ENCODE measurements at places on chromosomes 2 and 18.
A peak's percentile ranks its signal among the peaks of the same experiment; 100 is the strongest.

DNA sequence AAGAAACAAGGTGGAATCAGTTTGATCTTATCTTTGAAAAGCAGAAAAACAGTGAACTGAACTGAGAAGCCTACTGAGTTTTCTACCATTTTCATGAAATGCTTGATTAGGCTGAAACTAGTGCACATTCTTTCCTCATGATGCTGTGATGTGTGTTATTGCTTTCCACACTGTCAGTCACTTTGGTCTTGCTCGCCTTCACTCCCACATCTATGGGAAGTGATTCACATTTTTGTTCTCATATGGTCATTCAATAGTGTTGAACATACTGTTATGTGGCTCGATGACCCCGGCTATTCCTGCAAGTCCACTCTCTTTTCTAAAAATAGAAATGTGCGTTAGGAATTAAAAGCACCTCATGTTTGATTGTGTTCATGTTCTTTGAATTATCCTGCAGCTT lies 129.7 kb downstream of the TGIF1 start:
- DNase-seq: no peak

- no peak for DNase-seq
Measured at GRCh38 chr2:129469389-129469788, 510.1 kb upstream of the RAB6C start.

DNA sequence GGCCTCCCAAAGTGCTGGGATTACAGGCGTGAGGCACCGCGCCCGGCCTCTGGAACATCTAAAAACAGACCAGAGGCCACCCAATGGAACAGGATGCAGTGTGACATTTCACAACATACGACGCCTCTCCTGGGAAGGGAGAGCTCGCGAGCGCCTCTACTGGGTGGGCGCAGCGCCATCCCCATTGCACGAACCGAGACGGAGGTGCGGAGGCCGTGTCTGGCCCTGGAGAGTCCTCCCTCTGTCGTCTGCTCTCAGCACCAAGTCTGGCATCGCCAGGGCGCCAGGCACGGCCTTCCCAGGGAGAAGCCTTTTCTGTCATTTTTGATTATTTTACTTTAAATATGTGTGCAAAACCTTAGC lies 9.4 kb upstream of the GBX2 start:
- peak; percentile 87 for DNase-seq

DNA sequence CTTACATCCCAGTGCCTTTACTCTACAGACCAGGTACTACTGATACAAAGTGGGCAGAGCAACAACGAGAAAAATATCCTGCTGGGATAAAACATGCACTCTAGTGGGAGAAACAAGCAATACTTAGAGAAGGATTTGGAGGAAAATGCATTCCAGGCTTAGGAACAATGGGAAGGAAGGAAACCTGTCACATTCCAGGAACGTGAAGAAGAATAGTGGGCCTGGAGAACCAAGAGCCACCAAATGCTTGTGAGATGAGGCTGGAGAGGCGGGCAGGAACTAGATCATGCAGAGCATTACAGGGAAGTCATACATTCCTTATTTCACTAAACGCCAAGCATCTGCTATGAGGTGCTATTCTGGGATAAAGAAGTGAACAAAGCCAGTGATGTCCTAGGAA lies 342.3 kb downstream of the DCC start:
- no peak for DNase-seq

DNA sequence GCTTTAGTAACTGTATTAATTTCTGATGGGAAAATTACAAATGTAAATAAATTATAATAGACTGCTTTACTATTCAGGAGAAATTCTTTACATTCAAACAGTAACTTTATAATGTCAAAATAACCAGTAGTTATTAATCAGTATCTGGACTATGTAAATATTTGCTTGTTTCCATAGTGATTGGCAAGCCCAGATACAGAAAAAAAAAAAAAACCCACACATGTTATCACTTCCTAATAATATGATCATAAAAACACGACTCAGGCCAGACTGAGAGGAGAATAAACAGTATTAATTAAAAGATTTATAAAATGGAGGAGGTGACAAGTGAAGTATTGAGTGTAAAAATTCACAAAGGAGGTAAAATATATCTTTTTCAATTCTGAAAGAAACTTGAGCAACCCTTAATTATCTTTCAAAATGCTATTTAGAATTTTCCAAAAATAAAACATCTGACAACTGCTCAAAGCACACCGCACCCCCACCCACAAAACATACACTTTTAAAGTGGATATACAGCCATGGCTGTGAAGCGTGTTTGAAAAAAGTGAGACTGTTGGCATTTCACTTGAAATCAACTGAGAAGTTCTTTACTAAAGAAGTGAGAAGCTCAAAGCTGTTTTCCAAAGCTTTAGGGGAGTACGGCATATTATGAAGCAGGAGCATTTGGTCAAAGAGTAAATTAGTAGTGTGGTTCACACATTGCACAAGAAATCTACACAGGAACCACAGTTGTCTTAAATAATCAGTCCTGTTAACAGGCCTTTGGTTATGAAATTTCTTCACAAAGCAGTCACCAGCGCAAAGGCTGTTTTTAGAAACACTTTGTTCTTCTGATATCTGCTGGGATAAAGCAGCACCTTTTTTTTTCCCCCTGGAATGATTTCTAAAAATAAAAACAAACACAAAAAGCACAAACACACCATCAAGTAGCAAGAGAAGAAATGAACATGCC lies 475.8 kb downstream of the TXNL1 start:
- DNase-seq: no peak

GRCh38 chr18:26442126-26442525 lies 106.2 kb downstream of the KCTD1 start:
- no peak for DNase-seq

DNA sequence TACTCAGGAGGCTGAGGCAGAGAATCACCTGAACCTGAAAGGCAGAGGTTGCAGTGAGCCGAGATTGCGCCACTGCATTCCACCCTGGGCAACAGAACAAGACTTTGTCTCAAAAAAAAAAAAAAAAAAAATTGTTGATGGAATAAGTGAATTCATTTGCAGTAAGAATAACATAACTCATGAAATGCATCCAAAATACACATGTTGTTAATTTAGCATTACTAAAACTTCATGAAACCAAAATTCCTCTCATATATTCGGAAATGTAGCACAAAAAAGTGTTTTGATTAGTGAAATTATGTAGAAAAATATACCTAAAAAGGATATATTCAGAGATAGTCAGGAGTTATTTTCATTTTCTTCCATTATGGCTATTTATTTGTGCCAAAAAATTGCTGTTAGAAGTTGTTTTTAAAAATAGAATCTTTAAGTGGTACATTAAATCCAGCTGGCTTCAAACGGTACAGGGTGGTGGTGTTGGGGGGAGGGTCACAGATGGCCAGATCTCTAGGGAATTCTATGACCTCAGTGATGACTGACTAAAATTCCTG lies 78.2 kb upstream of the UGP2 start:
- DNase-seq: no peak

DNA sequence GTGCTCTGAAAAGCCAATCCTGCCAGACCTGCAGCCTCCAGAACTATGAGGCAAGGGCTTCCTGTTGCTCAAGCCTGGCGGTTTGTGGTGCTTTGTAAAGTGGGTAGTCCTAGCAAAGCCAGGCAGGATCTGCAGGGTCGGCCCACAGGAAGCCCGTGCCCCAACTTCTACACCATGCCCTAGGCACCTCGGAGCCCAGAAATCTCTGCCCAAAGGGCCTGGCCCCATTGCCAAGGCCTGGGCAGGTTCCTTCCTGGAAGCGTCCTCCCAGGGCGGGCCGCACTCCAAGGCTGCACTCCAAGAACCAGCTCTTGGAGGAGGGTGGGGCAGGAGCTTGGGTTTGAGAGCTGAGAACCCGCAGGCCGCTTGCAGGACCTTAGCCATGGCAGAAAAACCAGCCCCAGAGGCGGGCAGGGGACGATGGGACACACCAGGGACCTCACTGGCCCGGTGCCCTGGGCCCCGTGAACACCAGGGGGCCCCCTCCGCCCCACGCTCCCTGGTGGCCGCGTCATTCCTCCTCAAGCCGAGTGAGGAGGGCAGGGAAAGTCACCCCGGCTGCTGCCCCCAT lies 37.2 kb upstream of the ID2 start:
- no peak for DNase-seq
